Neural progenitor cell (in vitro differentiated cells): ENCODE measurements at places on chromosomes 2 and 18.
A peak's percentile ranks its signal among the peaks of the same experiment; 100 is the strongest.

DNA sequence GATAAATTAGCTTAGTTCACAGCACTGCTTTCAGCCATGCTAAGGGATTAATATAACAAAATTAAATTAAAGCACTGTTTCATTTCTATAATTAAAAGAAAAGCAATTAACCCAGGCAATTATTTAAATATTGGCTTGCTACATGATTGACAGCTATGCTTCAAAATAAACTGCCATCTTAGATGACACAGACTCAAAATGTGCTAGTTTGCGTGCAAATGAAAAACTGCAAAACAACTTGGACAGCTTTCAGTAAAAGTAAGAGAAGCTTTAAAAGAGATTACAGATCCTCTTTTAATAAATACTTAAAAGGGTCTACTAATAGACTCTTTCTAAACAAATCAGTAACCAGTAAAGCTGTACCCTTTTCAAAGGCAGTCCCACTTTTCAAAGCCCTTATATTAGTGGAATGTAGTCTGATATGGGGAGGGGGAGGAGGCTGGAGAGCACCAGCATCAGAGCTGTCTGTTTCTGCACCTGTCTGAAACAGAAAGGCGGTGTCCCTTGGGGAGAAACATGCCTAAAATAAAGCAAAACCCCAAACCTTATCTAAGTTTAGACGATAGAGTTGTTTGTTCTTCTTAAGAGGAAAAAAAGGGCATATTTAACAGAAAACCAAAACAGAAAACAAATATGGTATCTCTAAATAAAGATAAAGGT, 20.8 kb downstream of the EIF2AK3 start:
- no peak for DNase-seq

DNA sequence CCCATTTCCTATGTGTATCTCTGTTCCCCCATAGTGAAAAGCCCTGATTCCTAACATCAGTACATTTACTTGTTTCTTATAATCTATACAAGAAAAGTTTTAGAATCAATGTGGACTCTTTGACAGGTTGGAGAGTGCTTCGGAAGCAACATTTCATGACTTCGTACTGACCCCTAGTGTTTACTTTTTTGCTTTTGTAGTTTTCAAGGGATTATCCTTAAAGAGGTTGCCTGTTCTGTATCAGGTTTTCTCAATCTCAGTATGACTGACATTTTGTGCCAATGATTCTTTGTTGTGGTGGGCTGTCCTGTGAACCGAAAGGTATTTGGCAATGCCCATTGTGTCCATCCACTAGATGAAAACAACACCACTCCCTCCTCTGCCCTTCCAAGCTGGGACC, 43.3 kb upstream of the SERPINB2 start:
- DNase-seq = peak; percentile 44

- no peak for DNase-seq
Measured at GRCh38 chr2:196939371-196939770, 12.9 kb upstream of the PGAP1 start.

- no peak for DNase-seq
Measured at GRCh38 chr2:14867853-14868252, 235.3 kb downstream of the LRATD1 start.

- DNase-seq = no peak
Measured at GRCh38 chr2:60489289-60489688, 64.2 kb downstream of the BCL11A start.

- no peak for DNase-seq
Measured at GRCh38 chr2:35421485-35421884, 934.1 kb upstream of the CRIM1 start.

- DNase-seq = no peak
Measured at GRCh38 chr18:382423-382984, 114.7 kb upstream of the THOC1 start.

DNA sequence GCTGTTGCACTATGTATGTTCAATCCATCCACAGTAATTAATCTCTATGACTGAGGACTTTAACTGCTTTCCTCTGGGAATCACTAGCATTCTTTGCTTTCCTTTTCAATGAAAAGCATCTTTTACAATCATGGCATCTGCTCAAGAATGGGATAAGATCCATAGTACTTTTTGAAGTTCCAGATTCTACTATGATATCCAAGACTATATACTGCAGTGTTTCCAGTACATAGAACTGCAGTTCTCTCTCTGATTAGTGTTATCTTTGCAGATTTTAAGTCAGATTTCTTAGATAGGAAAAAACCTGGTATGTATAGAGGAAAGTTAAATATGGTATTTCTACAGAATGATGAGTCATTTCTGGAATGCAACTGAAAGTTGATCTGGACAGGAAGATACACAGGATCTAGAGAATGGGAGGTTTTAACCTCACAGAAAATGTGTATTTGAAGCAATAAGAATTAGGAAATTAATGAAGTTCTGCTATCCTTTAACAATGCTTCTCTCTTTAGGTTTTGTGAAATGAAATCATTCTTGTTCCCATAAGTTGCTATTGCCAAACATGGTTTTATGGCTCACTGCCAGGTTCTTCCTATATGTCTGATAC, 670.7 kb downstream of the ERBB4 start:
- no peak for DNase-seq

GRCh38 chr2:219249203-219249980, 3.7 kb upstream of the TUBA4B start:
- DNase-seq = no peak

- peak; percentile 83 for DNase-seq
Measured at GRCh38 chr2:227939271-227940027, 68.0 kb downstream of the DAW1 start.

- DNase-seq = no peak
Measured at GRCh38 chr2:113098532-113098931, 28.9 kb upstream of the IL1RN start.

- DNase-seq = no peak
Measured at GRCh38 chr2:66853585-66853984, 418.7 kb downstream of the MEIS1 start.

- DNase-seq = no peak
Measured at GRCh38 chr2:19332503-19332902, 25.9 kb downstream of the OSR1 start.

- no peak for DNase-seq
Measured at GRCh38 chr2:27855476-27855875, 34.7 kb downstream of the RBKS start.

DNA sequence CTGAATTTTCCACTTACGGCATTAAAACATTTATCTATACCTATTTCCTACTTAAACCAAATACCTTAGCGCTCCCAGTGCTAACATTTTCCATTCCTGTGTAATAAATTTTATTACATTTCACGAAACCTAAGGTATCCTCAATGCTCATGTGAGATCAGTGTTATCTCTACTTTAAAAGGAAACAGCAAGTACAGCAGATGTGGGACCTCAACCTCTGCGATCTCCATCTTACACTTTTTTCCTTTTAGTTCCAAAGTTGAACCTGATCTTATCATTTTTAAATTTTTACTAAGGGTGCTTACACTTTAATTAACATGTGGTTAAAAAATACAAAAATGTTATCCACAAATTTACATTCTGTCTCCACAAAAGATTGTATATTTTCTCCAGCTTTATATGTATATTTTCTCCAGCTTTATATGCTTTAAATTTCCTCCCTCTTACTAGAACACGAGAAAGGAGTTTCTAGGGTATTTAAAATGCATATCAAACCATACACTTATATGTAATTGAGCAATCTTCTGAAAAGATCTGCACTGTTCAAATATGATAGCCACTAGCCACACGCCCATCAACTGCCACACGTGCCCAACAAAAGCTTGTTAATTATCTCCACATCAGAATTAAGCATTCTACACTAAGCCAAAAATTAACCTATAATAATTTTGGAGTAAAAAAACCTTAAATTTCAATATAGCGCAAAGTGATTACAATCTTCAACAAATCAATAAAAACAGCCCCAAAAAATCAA, 38.1 kb downstream of the MBOAT2 start:
- DNase-seq = no peak

DNA sequence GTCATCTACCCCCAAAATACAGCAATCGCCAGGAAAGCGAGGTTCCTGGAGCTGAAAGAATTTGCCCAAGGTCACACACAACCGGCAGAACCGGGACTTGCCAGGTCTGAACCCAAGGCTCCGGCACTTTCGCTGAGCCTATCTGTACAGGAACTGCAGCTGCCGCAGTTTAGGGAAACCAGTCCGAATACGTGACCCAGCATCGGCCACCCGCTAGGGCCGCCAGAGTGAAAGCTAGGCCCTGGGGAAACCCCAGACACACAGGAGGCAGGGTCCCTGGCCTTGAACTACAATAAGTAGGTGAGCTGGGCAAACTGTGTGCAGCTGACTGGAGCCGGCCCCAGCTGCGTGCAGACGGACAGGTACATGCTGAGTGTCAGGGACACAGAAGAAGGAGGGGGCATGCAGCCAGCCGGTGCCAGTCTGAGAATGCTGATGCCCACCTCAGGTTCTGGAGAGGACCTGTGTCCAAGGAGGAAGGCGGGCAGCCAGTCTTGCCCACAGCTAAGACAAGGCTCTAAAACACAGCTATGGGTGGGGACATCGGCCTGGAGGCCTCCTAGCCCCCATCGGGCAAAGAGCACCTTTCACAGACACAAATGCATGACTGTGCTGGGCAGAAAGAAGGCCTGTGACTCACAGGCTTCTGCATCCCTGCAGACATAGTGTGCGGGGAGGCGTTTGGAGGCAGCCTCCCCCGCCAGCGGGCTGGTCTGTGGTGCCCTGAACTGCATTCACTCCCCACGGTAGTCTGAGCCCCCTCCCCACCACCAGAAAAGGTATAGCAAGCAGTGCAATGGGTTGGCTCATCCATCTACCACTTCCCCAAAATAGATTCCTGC, 107.4 kb upstream of the ID2 start:
- DNase-seq = no peak

GRCh38 chr18:74507927-74508326, 11.8 kb downstream of the CNDP2 start:
- DNase-seq = no peak

GRCh38 chr18:79944126-79944731, 7.2 kb downstream of the SLC66A2 start:
- no peak for DNase-seq

- DNase-seq = no peak
Measured at GRCh38 chr2:65390134-65390533, 42.3 kb downstream of the SPRED2 start.

- no peak for DNase-seq
Measured at GRCh38 chr2:159091976-159092375, 123.5 kb downstream of the TANC1 start.

DNA sequence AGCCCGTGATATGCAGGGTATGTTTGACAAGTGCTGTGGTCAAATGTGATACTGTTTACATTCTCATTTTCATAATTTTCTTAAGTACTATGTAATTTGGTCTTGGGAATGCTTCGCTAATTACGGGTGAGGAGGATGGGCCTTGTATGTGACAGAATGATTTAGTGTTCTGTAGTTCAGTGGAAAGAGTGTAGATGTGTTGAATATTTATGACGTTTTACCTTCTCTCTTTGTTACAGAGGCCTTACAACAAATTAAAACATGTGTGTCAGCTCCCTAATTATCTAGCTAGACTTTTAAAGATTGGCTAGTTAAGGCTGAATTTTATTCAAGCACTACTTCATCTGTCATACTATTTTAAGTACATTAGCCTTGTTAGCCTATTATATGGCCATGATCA, 10.6 kb upstream of the CHRNA1 start:
- no peak for DNase-seq

GRCh38 chr18:54250846-54251261, 18.5 kb upstream of the POLI start:
- no peak for DNase-seq

DNA sequence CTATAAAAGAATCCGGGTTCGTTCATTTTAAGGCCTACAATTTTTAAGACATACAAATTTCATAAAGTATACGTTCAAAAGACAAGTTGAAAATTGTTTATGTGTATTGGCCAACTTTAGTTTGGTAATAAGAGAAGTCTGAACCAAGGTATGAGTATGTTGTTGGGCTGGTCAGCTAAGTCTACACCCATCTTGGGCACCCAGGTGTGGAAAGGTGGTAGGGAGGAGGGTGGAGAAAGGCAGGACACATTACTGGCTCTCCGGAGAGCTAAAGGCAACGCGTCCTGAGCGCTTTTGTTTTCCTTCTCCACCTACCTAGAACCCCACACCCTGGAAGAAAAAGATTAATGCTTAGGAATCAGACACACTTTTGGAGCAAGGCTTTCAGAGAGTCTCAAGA, 899 bp upstream of the PELI1 start:
- no peak for DNase-seq

GRCh38 chr2:226431288-226431948, 368.2 kb downstream of the IRS1 start:
- no peak for DNase-seq

DNA sequence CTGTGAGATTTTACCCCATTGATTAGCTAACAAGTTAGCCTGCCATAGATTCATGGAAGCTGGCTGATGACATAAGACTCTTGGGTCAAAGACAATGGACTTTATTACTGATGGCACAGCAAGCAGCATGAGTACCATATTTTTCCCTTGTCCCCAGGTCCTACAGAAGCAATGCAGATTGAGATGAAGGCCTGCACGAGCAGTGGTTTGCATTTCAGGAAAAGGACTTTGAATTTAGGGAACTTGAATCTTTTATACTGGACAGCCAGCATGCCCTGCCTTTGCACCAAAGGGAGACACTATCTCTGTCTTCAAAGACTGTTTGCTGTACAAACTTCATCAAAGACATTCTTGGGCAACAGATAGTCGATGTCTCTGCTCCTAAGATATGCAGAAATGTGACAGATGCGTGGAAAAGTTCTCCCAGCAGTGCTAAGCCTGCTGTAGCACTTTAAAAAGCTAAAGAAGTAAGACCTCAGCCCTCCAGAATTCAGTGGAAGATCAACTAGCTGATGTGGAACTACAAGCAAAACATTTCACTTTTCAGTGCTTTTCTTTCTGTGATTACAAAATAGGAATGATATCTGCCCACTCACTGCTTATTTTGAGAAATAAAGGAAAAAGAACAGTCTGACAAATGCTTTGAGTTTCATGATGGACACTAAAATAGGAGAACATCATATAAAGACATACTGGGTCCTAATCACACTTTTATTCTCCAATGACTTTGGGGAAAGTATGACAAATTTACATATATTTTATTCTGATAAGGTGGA, 44.4 kb upstream of the TANK start:
- DNase-seq = no peak

GRCh38 chr2:98643496-98644100, 35.2 kb downstream of the UNC50 start:
- DNase-seq = no peak

DNA sequence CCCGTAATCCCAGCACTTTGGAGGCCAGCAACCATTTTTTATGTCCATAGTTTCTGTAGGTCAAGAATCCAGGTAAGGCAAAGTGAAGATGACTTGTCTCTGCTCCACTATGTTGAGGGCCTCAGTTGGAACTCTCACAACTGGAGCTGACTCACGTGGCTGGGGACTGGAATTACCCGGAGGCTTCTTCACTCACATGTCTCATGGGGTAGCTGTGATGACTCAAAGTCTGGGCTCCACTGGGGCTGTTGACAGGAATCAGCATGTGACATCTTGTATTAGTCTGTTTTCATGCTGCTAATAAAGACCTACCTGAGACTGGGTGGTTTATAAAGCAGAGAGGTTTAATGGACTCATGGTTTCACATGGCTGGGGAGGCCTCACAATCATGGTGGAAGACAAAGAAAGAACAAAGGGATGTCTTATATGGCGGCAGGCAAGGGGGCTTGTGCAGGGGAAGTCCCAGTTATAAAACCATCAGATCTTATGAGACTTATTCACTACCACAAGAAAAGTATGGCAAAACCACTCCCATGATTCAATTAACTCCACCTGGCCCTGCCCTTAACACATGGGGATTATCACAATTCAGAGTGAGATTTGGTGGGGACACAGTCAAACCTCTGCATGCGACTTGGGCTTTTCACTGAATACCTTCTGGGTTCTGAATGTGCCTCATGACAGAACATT, 7.8 kb upstream of the PPP1R1C start:
- DNase-seq = no peak
